ENCODE measurements at places on chromosomes 5 and 9.

- DNase-seq = no peak
These were observed 36.5 kb downstream of the HABP4 start for GRCh38 chr9:96486386-96487028.

DNA sequence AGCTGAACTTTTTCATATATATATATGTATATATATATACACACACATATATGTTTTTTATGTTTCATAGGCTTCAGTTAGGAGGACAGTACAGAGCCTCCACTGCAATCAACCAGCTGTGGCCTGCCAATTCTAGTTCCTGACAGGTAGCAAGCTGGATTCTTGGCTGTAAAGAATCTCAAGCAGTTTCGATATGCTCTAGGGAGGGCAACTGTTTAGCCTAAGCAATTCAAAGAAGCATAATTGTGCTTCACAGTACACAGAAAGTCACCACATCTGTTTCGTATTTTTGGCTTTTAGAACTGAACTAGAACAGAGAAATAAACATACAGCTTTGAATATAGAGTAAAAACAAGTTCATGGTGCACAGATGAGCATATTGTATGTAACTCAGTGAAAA is 152.4 kb upstream of the ARRDC3 start:
- no peak for DNase-seq

GRCh38 chr5:135662683-135663082 is 83.9 kb upstream of the CXCL14 start:
- DNase-seq = no peak

DNA sequence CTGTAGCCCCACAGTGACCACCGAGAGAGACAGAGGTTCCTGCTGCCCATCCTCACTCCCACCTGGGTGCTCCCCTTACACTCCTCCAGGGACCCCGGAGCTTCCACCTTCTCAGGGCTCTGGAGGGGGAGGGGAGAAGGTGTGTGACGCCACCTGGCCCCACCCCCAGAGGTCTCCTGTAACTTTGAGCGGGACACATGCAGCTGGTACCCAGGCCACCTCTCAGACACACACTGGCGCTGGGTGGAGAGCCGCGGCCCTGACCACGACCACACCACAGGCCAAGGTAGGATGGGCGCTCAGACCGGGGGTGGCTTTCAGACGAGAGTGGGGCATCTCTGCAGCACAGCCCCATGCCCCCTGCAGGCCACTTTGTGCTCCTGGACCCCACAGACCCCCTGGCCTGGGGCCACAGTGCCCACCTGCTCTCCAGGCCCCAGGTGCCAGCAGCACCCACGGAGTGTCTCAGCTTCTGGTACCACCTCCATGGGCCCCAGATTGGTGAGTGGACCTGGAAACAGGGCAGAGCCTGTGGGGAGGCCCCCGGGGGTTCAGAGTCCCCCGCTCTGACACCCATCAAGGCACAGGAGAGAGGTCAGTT is 4.5 kb downstream of the MAMDC4 start:
- no peak for DNase-seq

DNA sequence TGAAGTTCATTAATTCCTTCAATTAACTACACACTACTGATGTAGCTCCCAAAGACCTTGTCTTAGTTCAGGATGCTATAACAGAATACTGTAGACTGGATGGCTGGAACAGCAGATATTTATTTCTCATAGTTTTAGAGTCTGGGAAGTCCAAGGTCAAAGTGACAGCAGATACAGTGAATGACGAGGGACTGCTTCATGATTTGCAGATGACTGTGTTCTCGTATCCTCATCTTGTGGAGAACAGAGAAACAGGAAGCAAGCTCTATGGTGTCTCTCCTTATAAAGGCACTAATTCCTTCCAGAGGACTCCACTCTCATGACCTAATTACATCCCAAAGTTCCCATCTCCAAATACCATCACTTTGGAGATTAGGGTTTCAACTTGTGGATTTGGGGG is 65.6 kb upstream of the MAP1B start:
- no peak for DNase-seq

DNA sequence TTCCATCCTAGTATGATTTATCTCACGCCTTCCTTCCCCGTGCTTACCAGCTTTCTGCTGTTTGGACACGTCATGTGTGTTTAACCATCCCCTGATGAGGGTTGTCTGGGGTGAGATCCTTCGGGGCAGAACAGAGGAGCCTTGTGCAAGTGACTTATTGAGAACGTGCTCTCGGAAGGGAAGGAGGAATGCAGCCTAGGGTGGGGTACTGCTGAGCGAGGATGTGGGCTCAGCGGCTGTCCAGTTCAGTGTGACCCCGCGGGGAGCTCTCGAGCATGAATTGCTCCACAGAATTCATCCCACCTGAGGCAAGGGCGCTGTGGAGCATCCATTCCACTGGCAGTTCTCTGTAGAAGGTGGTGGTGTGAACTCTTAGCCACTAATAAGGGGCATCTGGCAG is 4.0 kb downstream of the MYOZ3 start:
- no peak for DNase-seq

GRCh38 chr9:98333703-98334582 is 78.5 kb upstream of the TBC1D2 start:
- no peak for DNase-seq

GRCh38 chr5:152404494-152404893 is 585 bp downstream of the NMUR2 start:
- DNase-seq = no peak

DNA sequence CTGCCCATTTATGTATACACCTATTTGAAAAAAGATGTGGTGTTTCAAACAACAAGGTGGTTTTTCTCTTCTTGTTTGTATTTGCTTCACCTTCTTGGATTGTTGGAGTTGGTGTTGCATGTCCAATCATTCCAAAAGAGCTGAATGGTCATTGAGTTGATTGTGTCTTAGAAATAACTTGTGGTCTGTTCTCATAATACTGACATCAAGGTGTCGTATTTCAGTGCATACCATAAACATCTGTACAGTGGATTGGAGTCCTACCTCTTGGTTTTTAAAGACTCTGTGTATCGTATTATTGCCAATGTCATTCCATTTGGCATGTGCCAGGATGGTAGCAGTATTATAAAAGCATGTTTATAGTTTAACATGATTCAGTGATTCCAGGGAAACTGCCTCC is 73.2 kb downstream of the TRIO start:
- no peak for DNase-seq

- DNase-seq = no peak
These were observed 55.0 kb downstream of the PJA2 start for GRCh38 chr5:109354761-109355160.

- no peak for DNase-seq
These were observed 98.5 kb upstream of the ABCA1 start for GRCh38 chr9:105026451-105026850.

GRCh38 chr5:176891331-176891958 is 7.7 kb downstream of the HK3 start:
- DNase-seq = no peak

GRCh38 chr5:158198636-158199035 is 339.7 kb upstream of the CLINT1 start:
- DNase-seq = peak; percentile 70

DNA sequence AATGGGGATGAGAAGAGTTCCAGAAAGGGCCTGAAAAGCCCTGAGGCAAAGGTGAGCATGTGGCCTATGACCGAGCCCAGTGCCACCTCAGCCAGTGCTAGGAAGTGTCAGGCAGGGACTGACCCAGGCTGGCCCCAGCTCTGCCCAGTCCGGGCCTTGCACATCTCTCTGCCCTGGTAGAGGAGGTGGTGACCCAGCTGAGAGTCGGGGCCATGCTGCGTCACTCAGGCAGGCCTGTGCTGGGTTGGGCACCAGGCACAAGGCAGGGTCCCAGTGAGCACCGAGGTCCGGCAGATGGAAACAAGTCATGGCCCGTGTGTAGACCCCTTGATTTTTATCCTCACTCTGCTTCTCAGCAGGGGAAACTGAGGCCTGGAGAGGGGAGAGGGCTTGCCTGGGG is 729 bp downstream of the CDHR2 start:
- no peak for DNase-seq

GRCh38 chr9:38026840-38027527 is 42.0 kb downstream of the SHB start:
- no peak for DNase-seq
